Pancreas (tissue), 10 donors: ENCODE measurements at places on chromosomes 1 and 21.

DNA sequence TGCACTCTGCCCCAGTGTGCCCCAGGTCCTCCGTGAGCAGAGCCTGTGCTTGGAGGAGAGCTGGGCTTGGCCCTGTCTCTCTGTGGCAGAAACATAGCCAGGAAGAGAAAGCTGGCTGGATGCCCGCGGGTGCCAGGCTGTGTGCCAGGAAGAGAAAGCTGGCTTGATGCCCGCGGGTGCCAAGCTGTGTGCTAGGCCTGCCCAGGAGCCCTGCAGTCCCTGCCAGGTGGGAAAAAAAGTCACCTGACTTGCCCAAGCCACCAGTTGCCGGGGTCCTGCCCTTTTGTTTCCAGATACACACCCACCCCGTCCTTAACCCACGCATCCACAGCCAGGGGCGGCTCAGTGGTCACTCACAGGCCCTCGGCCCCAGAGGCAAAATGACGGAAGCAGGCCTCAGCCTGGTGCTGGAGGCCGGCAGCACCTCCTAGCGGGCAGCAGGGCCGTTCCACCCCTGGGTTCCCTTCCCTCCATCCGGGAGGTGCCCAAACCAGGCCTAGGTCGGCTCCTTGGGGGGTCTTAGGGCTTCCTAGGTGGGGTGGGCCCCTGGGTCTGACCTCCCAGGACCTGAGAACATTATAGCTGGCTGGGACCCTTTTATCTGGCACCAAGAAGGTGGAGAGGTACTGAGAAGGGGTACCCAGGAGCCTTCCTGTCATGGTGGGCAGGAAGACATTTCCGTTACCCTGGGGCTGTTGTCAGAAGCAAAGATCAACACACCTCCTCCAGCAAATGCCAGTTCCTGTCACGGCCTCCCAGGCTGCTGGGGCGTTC, 9.1 kb downstream of the ITGB2 start:
- DNase-seq: peak; percentile 83

GRCh38 chr1:45925728-45926287, 122.4 kb downstream of the MAST2 start:
- DNase-seq: peak; percentile 60

GRCh38 chr1:228304766-228305395, 97.0 kb downstream of the OBSCN start:
- no peak for DNase-seq

GRCh38 chr1:162004441-162004950, 19.2 kb downstream of the OLFML2B start:
- no peak for DNase-seq

- no peak for DNase-seq
Measured at GRCh38 chr1:234624724-234625117, 14.7 kb upstream of the IRF2BP2 start.

GRCh38 chr1:203340112-203340790, 10.7 kb downstream of the FMOD start:
- peak; percentile 80 for DNase-seq

- no peak for DNase-seq
Measured at GRCh38 chr1:2866422-2867086, 65.1 kb upstream of the TTC34 start.

DNA sequence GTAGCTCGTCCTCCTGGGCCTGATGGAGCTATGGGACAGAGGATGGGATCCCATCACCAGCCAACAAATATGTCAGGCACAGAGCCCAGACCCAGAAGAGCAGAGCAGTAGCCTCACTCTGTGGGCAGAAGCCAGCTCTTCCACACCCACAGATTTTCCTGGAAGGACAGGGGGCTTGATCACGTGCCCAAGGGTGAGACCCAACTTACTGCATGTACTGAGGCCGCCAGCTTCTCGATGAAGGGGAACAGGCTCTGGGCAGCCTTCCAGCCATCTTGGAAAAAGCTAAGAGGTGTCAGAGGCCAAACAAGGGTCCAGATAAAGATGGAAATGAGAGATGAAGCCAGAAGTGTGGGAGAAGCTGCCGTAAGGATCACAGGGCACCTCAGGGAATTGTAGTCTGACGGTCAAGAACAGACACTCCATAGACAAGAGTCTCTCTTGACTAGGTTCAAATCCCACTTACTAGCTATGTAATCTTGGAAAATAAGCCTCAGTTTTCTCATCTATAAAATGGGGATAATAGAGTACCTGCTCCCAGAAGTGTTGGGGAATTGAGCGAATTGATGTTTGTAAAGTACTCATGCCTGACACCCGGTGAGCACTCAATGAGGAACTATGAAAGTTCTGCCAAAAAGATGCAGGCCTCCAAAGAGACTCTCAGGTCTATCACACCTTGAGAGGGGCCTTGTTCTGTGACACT, 17.0 kb upstream of the TCEA3 start:
- no peak for DNase-seq

- DNase-seq: no peak
Measured at GRCh38 chr1:62809788-62810187, 25.9 kb downstream of the ATG4C start.

- DNase-seq: no peak
Measured at GRCh38 chr1:232012773-232013386, 386.3 kb downstream of the DISC1 start.

DNA sequence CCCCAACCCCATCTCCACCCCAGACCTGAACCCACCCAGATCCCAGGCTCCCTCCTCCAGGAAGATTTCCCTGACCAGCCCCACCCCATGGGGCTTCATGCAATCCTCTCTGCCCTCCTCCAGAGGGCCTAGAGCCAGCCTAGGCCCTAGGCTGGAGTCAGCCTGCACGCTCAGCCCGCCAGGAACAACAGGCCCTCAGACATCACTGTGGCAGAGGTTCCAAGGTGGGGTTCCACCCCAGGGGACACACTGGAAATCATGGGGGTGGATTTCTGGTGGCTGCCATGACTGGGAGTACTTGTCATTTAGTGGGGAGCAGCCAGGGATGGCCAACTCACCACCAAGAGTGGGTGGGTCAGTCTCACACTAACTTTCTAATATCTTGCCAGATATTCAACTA, 122.0 kb downstream of the GLIS1 start:
- no peak for DNase-seq

- DNase-seq: peak; percentile 60
Measured at GRCh38 chr21:45128613-45129188, 54.3 kb downstream of the ADARB1 start.

DNA sequence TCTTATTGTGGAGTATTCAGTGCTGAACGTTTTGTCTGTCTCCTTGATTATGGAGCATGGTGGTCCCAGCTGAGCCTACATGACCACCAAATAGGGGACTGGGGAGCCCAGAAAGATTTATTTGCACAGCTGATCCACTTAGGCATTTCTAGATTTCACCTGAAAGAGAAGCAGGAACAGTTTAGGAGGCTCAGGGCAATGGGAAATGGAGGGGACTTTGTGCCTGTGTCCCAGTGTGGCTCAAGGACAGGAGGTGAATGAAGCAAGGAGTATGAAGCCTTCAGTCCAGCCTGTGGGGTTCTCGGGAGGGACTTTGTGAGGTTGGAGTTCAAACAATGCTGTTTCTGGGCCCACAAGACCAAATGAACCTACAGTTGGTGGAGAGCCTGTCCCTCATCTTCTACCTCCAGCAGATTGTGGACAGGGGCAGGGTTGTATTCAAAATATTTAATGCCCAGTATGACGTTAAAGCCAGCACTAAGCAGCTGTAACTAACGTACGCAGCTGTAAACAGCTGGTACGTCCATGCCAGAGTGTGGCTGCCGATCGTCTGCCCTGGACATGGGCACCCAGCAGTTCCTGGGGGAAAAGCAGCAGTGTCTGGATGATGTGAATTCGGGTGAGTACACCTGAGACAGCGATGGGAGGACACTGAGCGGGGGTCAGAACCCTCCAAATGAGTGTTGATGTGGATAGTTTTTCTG, 164.9 kb upstream of the RAB4A start:
- peak; percentile 4 for DNase-seq

GRCh38 chr1:62207187-62207586, 12.5 kb downstream of the L1TD1 start:
- DNase-seq: no peak

GRCh38 chr1:27360159-27361043, 6.4 kb downstream of the MAP3K6 start:
- no peak for DNase-seq

- DNase-seq: peak; percentile 75
Measured at GRCh38 chr1:206048582-206048981, 4.4 kb upstream of the RHEX start.

DNA sequence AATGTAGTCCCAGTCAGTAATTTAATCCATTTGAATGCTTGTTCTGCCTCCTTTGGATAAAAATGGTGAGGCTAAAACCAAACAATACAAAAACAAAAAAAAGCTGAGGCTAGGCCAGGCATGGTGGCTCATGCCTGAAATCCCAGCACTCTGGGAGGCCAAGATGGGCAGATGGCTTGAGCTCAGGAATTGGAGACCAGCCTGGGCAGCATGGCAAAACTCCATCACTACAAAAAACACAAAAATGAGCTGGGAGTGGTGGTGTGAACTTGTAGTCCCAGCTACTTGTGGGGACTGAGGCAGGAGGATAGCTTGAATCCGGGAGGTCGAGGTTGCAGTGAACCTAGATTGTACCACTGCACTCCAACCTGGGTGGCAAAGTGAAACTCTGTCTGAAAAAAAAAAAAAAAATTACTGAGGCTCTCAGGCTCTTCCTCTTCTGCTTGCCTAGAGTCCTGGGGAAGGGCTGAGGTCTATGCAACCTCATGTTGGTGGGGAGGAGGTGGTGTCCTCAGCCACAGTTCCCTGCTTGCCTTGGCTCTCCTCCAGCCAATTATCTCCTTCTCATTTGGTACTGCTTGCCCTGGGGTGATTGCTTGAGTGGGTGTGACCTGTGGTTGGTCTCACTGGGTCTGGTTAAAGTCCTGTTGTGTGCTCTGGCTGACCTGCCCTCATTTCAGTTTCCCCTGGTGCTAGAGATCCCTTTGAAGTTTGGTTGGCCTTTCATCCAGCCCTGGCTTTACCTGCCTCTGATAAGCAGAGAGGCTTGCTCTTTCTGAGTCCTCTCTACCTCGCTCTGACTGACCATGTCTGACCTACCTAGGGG, 20.9 kb downstream of the S1PR1 start:
- DNase-seq: no peak

- DNase-seq: no peak
Measured at GRCh38 chr1:8871539-8871935, 6.9 kb downstream of the ENO1 start.

DNA sequence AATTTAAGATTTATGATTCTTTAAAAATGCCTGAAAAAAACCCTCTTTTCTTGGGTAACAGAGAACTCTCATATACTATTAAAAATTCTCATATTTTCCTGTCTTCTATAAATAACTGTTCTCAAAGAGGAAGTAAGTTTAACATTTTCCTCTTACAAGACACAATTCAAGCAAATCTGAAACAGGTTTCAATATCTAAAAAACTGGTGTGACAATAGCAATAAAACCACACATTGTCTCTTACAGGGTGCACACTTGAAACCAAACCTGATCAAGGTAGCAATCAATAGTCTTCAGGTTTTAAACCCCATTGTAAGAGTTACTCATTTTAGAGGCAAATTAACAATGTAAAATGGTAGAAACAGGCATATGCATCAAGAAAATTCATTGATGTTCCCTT, 28.0 kb downstream of the FUBP1 start:
- DNase-seq: no peak

- no peak for DNase-seq
Measured at GRCh38 chr1:160646711-160647328, at the start of gene SLAMF1. Gene SLAMF1 (minus strand): TSS chr1:160647044. CDS start chr1:160646945, 99 bp downstream.
